Activated CD8-positive, alpha-beta memory T cell treated with anti-CD3 and anti-CD28 coated beads for 1 hour (primary cell): ENCODE measurements at places on chromosomes 7 and 10.

- DNase-seq, result no peak
Measured at GRCh38 chr7:25753837-25754236, 398.2 kb upstream of the NFE2L3 start.

- DNase-seq, result no peak
Measured at GRCh38 chr7:46454816-46455215, 533.7 kb upstream of the IGFBP3 start.

- DNase-seq, result no peak
Measured at GRCh38 chr7:2887816-2888215, 43.7 kb upstream of the GNA12 start.

DNA sequence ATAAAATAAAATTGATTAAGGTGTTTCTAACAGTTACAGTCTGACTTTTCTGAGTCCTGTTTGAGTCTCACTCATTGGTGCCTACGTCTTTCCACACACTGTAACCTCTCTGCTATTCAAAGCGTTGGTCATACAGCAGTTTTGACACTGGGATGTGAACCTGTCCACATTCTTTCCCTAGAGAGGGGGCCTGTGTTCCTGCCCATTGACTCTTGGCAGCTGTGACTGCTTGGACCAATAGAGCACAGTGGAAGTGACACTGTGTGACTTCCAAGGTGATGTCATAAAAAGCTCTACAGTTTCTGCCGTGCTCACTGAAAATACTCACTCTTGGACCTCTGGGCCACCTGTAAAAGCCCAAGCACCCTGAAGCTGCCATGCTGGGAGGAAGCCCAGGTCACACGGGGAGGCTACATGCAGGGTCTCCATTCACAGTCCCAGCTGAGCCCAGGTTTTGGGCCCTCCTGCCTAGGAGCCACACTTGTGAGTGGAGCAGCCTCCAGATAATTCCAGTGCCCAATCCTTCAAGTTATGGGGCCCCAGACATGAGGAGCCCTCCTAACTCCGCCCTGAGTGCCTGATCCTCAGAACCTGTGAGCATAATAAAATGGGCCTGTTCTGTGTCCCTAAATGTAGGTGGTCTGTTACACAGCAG lies 704 bp upstream of the ANTXRL start:
- no peak for DNase-seq

DNA sequence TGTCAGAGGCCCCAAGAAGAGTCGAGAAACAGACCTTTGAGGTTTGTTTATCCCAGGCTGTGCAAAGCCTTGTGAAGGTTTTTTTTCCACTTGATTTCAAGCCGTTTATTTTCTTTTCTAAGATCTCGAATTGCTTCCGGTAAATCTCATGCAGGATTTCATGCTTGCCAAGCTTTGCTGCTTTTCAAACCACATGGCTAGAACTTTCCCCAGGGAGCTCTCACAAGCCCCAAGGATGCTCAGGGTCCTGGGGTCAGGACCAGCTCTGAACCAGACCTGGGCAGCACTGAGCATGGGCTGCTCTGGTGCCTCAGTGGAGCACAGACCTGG lies 48.0 kb upstream of the AQP1 start:
- DNase-seq, result no peak

GRCh38 chr7:112193915-112194502 lies 12.2 kb downstream of the DOCK4 start:
- DNase-seq, result no peak

GRCh38 chr10:113612154-113612553 lies 51.7 kb downstream of the NRAP start:
- DNase-seq, result no peak
